ENCODE measurements at places on chromosomes 5 and 9.

- no peak for DNase-seq
These were observed 86.1 kb upstream of the LRRTM2 start for GRCh38 chr5:138961221-138961620.

- no peak for DNase-seq
These were observed 61.4 kb upstream of the ANKH start for GRCh38 chr5:14932902-14933469.

DNA sequence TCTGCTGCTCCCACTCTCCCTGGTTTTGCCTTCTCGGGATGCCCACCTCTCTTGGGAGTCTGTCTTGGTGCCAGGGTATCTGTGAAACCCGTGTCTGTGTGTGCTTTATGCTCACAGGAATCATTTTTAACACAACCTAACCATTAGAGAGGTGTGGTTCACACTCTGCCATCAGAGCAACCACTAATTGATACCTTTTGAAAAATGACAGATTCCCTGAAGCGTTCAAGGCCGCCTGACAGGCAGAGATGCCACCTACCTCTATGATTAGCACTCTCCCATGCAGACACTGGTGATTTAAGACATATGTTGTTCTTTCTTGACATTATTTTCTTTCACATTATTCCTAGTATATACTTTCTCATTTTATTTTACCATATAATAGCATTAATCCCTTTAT is 207.3 kb upstream of the SGCD start:
- DNase-seq = no peak

DNA sequence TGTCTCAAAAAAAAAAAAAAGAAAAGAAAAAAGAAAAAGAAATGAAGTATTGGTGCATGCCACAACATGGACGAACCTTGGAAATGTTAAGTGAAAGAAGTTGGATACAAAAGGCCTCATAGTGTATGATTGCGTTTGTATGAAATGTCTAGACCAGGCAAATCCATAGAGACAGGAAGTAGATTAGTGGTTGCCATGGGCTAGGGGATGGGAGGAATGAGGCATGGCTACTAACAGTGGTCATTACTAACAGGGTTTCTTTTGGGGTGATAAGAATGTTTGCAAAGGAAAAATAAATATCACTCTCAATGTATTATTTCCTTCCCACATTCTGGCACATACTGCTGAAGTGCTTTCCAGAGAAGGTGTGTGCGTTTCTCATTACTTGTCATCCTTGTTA is 44.1 kb downstream of the UGCG start:
- DNase-seq = no peak

DNA sequence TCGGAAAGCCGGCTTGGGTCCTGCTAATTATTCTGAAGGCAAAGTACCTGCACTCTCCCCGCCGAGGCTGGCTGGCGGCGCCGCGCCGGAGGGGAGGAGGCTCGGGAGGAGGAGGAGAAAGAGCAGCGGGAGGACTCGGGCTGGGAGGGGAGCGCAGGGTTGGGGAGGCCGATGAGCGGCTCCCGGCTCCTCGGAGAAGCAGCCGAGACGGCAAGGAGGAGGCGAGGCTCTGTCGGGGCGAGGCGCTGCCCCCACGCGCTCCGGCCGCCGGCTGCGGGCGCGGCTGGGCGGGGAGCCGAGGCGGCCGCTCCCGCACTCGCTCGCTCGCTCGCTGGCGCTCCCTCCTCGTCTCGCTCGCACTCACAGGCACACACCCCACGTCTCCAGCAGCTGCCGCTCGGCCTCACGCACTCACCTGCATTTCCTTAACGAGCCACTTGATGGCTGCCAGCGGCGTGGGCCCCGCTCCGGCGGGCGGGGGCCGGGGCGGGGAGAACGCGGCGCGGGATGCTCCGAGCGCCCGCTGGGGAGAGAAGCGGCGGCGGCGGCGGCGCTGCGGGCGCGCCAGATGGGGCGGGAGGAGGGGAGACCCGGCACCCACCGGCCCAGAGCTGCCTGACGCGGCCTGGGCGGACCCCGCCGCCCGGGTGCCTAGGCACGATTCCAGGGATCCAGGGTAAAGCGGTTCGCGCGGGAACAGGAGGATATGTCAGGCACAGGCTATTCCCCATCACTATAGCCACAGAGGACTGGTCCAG is at the start of gene PTPRD:
PTPRD (minus strand) TSS at position 362 of the 758 bp plus-strand sequence.
- DNase-seq = no peak

GRCh38 chr5:155260798-155261197 is 247.2 kb downstream of the KIF4B start:
- DNase-seq = no peak

GRCh38 chr5:74500110-74500917 is 140.2 kb downstream of the ENC1 start:
- DNase-seq = no peak

GRCh38 chr5:83007755-83008154 is 69.4 kb downstream of the TMEM167A start:
- no peak for DNase-seq

DNA sequence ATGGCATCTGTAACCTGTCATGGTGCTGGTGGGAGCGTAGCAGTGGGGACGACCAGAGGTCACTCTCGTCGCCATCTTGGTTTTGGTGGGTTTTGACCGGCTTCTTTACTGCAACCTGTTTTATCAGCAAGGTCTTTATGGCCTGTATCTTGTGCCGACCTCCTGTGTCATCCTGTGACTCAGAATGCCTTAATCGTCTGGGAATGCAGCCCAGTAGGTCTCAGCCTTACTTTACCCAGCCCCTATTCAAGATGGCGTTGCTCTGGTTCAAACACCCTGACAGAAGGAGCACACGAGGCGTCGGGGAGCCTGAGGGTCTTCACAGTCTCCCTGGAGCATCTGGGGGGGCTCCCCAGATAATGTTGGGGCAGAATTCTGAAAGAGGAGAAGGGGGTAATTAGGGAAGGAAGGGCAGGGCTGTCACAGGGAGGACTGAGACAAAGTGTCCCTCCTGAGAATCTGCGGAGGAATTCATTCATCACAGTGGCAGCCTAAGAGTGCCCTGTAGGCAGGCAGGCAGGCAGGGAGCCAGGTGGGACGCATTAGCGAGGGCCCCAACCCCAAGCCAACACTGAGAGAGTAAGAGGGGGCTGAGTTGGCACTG is 21.3 kb upstream of the NCS1 start:
- no peak for DNase-seq

DNA sequence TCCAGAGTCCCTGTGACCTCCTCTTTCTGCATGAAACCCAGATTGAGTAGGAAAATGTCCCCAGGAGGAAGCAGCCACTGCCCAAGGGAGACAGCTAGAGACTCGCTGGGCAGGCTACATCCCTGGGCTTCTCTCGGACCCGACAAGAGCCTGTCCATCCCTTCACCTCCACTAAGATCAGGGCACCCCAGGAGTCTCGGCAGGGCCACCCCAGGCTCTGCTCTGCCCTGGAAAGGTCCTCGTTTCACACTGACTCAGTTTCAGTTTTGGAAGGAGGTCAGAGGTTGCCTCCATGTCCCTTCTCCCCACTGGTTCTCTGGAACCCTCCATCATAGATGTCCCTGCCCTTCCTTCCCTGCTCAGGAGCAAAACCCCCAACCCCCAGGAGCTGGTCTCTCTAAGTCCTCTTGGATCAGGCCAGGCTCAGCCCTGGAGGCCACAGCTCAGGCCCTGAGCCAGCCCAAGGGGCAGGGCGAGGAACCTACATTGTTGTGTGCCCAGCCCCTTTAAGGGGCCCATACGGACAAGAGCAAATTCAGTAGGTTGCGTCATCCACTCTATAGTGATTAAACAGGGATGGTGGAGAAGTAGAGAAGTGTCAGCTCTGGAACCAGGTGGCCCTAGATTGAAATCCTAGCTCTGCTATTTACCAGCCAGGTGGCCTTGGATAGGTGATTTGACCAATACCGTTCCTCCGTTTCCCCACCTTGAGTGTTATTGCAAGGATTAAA is 37.4 kb downstream of the C9orf50 start:
- DNase-seq = no peak

GRCh38 chr5:125404056-125404455 is 657.6 kb upstream of the ZNF608 start:
- DNase-seq = no peak

DNA sequence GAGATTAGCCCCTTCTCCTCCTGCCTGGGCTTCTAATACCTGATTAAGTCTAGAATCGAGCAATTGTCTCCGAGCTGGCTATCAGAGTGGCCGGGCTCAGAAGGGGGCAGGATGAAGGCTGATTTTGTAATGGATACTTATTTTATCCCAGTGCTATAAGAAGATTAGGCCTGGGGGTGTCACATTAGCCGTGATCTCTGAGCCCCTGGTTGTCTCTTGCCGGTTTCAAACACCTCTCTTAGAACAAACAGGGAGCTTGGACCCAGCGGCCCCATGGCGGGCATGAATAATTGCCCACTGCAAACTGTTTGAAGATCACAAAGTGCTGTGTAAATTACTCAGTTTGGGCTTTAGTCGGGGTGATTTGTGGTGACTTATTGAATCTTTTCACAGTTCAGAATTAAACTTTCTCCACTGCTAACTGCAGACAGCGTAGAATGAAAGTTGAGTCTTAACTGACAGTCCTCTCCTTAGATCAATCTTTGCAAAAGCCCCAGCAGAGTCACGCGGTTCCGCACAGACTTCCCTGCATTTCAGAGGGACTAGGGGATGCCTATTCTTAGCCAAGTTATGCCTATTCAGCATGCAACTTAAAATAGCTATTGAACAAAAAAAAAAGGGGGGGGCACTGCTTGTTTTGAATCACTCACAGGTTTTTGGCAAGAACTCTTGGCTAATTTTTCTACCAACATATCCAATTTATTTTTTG is 200.6 kb upstream of the IRX1 start:
- no peak for DNase-seq

DNA sequence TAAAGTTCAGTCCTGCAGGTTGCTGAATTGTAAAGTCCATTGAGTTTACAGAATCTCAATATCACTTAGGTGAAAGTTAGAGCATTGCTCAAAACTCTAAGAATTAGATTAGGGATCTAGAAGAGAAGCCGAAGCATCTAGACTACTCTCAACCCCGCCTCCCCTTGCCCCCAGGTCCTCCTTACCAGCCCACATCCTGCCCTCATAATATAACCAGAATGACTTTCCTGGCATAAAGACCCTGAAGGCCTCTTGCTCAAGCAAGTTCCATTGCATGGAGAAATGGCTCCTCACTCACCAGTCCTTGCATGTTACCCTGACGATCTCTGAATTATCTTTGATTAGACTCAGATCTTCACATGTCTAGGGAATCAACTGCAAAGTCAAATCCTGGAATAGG is 78.8 kb downstream of the SPATA31C2 start:
- no peak for DNase-seq

DNA sequence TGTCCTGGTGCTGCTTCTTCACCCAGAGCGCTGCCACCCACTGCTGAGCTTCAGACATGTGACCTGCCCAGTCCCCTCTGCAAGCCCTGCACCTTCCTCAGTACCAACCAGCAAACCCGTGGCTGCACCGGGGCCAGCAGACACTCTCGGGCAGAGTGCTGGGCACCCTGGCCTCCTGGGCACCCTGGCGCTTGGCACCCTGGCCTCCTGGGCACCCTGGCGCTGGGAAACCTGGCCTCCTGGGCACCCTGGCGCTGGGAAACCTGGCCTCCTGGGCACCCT is 31.7 kb upstream of the SLC12A7 start:
- no peak for DNase-seq

DNA sequence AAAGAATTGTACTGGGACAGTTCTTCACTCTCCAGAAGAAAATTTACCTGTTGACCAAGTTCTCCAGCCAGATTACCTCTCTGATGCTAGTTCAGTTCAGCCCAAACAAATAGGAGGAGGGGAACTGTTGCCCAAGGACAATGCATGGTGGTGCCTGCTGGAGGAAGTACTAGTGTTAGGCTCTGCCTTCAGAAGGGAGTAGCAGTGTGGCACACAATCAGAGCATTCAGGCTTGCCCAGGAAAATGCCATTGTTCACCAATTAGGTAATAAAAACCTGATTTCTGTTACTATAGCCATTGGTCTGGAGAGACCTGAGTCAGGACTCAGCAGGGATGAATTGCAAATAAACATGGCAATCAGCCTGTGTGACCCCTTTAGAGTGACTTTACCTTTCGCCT is 720.8 kb upstream of the ZNF608 start:
- no peak for DNase-seq

GRCh38 chr5:119913425-119913824 is 284.1 kb downstream of the FAM170A start:
- no peak for DNase-seq

DNA sequence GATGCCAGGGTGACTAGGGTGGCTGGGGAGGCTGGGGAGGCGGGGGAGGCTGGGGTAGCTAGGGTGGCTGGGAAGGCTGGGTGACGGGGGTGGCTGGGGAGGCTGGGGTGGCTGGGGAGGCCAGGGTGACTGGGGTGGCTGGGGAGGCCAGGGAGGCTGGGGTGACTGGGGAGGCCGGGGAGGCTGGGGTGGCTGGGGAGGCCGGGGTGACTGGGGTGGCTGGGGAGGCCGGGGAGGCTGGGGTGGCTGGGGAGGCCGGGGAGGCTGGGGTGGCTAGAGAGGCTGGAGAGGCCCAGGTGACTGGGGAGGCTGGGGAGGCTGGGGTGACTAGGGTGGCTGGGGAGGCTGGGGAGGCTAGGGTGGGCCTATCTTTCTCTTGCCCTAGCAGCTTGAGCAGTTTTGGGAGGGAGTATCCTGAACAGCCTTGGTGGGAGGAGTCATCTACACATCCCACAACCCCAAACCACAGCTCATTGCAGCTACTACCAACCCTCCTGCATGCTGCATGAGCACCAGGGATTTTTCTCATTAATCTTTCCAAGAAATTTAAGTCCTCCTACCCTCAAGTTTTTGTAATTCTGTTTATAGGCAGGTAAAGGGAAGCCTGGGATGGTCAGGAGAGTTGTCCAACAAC is 203.2 kb upstream of the IRX1 start:
- DNase-seq = no peak

- DNase-seq = no peak
These were observed 546.4 kb downstream of the EFNA5 start for GRCh38 chr5:107124376-107124775.

GRCh38 chr5:157456301-157456700 is 3.7 kb upstream of the NIPAL4 start:
- no peak for DNase-seq

DNA sequence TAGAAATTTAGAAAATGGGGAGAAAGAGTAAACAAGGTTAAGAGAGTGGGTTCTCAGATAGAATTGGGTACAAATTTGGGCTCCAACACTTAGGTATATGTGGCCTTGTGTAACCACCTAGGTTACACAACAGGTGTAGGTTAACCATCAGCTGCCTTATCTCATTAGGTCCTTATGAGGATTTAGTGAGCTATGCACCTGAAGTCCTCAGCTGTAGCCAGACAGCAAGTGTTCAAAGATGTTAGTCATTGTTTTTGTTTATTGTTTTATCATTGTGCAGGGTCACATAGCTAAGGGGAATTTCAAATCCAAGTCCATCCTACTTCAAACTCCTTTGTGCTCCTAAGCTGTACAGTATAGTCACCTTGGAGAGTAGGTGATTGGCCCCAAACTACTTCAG is 970 bp upstream of the TRIM32 start:
- no peak for DNase-seq

DNA sequence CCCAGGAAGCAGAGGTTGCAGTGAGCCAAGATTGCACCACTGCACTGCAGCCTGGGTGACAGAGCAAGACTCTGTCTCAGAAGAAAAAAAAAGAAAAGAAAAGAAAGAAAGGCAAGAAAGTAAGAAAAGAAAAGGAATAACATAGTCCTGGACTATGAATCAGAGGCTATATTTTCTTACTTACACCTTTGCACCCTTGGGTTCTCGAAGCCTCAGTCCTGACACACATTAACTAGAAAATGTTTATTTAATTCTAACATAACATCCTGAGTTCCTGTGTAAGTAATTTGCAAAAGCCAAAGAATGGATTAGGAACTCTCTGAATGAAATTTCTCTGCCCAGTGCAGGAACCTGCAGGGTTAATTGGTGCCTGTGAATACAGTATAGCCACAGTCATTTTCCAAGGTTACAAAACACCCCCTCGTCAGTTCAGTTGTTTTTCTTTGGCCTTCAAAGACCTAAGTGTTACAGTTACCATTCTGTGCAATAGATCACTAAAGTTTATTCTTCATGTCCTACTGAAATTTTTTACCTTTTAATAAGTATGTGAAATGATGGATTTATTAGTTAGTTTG is 147.6 kb downstream of the SV2C start:
- DNase-seq = no peak

Measured in activated CD4-positive, alpha-beta T cell treated with anti-CD3 and anti-CD28 coated beads, Interleukin-2, amount 50 U/mL, for 1 hour (primary cell).